ENCODE measurements at places on chromosomes 7 and 10. TPM values are rescaled to one million over a fixed set of nuclear protein-coding genes. Genes with fewer than 3 reads are reported as not detected.

- no peaks in the 10 kb centered on the region for H3K27me3 ChIP-seq
- H3K4me1 ChIP-seq: no peaks in the 10 kb centered on the region
- no peaks in the 10 kb centered on the region for H3K36me3 ChIP-seq
- H3K27ac ChIP-seq: no peak overlapping the region
- H3K4me3 ChIP-seq: no peak overlapping the region
Measured at GRCh38 chr10:26067680-26068079, 133.7 kb downstream of the MYO3A start.

- peaks cover 4% of the 10 kb centered on the region for H3K4me1 ChIP-seq
- H3K27me3 ChIP-seq: no peaks in the 10 kb centered on the region
- DNase-seq: no peak
- H3K36me3 ChIP-seq: peaks cover 1% of the 10 kb centered on the region
- peak overlapping the region; percentile 66 for H3K27ac ChIP-seq
Measured at GRCh38 chr10:99430116-99430450, 341 bp downstream of the GOT1 start.

DNA sequence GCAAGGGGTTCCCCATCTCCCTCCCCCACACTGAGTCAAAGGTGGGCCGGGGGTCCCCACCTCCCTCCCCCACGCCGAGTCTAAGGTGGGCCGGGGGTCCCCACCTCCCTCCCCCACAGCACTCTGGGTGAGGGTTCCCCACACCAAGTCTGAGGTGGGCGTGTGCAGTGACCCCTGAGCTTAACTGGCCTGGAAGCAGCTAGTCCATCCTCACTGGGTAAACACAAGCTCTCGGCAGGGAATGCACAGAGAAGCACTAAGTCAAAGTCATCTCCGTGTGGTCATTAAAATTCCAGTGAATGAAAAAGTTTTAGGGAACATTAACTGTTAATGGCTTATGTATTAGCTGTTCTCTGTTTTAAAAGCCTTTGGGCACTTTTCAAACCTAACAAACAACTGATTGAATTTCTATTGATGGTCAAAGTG, 43.7 kb upstream of the PRKAR1B start:
- H3K27ac ChIP-seq: no peak overlapping the region
- no peak for DNase-seq
- H3K27me3 ChIP-seq: no peaks in the 10 kb centered on the region

DNA sequence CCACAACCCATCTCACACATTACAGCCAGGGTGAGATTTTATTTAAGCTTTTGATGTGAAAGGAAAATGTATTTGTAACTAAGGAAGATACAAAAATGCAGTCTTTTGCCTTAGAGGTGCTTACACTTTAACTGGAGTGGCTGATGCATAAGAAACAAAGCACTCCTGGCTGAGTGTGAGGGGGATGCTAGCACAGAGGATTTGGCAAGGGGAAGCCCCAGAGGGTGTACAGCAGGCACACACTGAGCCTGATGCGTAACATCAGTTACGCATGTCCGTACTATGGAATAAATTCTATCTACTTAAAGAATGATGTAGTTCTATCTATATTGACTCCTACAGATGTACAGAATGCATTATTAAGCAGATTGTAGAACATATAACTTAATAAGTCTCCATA, 17.8 kb downstream of the GIMAP8 start:
- H3K36me3 ChIP-seq: no peaks in the 10 kb centered on the region
- H3K4me3 ChIP-seq: no peak overlapping the region
- H3K27me3 ChIP-seq: no peaks in the 10 kb centered on the region
- no peak for DNase-seq

GRCh38 chr10:75696536-75696935, 265.1 kb downstream of the LRMDA start:
- no peaks in the 10 kb centered on the region for H3K36me3 ChIP-seq
- H3K4me1 ChIP-seq: no peaks in the 10 kb centered on the region
- H3K27me3 ChIP-seq: no peaks in the 10 kb centered on the region

GRCh38 chr10:3782146-3782450, 2.9 kb downstream of the KLF6 start:
- peak overlapping the region; percentile 93 for H3K4me3 ChIP-seq
- no peaks in the 10 kb centered on the region for H3K27me3 ChIP-seq
- H3K4me1 ChIP-seq: peaks cover 13% of the 10 kb centered on the region
- peak overlapping the region; percentile 98 for H3K27ac ChIP-seq
- H3K36me3 ChIP-seq: peaks cover 36% of the 10 kb centered on the region

DNA sequence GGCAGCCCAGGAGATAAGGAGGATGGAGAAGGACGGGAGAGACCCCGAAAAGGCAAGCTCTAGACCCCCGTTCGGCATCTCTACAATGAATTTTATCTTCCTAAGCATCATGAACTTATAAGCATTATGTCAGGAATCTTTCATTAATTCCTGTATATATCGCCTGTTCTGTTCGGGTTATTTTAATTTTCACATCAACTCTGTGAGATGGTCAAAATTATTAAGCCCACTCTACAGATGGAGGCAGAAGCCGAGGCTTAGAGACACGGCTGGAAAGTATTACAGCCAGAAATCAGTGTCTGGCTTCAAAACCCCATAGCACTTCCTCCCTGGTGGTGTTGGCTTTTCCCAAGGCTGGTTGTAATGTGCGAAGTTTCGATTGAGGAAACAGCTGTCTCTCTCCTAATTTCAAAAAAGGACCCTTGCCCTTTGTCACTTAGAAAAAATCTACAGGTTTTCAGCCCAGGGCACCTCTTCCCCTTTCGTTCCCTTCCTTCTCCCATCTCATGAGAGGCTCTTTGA, 1.5 kb upstream of the GRM8 start:
- H3K4me3 ChIP-seq: no peak overlapping the region
- H3K4me1 ChIP-seq: peaks cover 10% of the 10 kb centered on the region
- no peak overlapping the region for H3K27ac ChIP-seq
- H3K36me3 ChIP-seq: no peaks in the 10 kb centered on the region

DNA sequence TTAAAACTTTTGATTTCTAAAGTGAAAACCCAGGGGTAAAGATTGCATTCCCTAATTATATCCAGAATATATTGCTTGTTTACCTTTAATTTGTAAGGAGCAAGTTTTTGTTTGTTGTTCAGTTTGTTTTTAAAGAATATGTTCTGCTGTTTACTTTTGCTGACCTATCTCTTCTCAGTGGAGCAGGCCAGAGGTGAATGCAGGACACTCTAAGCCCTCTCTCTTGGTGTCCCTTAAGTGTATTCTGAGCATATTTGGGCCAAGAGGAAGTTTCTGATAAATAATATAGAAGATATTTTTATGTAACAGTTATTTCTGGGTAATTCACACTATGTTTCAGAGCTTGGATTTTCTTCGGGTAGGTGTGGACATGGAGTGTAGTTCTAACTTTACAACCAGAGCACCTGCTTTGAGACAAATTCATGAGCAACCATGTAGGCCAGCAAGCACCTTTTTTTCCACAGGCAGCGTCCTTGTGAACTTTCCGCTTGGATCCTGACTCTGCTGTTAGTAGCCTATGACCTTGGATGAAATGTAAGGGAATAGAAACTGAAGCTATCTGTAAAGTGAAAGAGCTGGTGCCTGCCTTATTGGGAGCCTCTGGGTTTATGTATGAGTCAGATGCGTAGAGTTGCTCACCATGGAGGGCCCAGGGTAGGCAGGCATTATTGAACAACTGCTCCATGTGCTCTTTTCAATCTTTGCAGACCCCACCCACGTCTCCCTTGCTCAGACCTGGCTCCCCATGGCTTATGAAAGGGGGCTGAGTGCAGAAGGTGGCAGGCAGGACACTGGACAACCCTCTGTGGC, 16.1 kb downstream of the OGDH start:
- peaks cover 49% of the 10 kb centered on the region for H3K4me1 ChIP-seq
- H3K36me3 ChIP-seq: peaks cover 26% of the 10 kb centered on the region
- peak overlapping the region; percentile 90 for H3K27ac ChIP-seq
- H3K27me3 ChIP-seq: no peaks in the 10 kb centered on the region
- DNase-seq: no peak

GRCh38 chr10:98249134-98249533, 18.9 kb downstream of the LOXL4 start:
- H3K27ac ChIP-seq: no peak overlapping the region
- no peak overlapping the region for H3K4me3 ChIP-seq
- H3K4me1 ChIP-seq: no peaks in the 10 kb centered on the region
- H3K36me3 ChIP-seq: peaks cover 18% of the 10 kb centered on the region

DNA sequence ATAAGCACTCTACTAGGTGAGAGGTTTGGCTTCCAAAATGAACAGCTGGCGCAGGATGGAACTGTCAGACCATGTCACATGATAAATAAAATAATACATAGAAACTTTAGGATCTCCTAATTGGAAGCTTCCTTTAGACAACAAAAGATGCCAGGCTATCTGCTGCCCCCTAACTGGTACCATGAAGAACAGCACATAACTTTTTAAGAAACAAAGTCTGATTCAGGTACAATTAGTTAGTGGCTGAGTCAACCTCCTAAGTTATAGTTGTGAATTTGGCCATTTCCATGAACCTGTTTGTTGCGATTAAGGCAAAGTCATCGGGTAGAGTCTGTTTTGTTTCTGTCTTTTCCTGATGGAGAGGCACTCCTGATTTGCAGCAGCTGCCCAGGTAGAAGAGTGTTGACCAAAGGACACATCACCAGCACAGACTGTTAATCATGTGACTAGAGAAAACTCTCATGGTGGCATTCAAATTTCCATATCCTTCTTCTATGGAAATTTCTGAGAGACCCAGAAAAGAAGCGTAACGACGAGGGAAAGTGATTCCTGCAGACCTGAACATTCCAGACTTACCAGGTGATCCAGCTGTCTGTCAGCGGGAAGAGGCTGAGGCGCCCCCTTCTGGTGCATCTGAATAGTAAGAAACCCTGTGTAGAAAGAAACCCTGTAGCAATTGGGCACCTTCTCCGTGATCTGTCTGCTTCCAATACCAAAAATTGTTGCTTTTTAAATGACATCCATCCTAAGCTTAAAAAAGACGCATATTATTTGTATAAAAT, 8.6 kb upstream of the INHBA start:
- H3K4me3 ChIP-seq: no peak overlapping the region
- no peaks in the 10 kb centered on the region for H3K36me3 ChIP-seq
- no peaks in the 10 kb centered on the region for H3K4me1 ChIP-seq
- H3K27ac ChIP-seq: no peak overlapping the region
- DNase-seq: no peak

DNA sequence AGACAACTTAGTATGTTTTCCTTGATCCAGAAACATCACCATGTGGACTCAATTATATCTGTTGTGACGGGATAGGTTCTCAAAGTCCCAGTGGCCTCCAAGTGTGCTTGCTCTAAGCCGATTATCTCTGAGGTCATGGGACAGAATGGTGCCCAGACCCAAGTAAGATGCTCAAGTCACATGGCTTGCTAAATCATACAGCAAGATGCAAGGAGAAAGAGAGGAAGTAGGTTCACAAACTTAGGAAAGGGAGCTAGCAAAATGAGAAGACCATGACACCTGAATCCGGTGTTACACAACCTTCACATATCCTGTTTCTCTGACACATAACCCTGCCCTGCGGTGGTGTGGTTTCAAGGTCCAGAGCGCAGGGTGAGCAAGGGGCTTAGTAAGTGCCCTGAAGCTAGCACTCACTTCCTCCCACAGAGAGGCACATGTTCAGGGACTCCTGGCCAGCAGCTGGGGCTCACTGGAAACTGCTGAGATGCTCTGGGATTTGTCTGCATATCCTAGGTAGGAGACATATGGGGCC, 590.9 kb upstream of the ANKRD30A start:
- DNase-seq: no peak
- no peaks in the 10 kb centered on the region for H3K27me3 ChIP-seq
- H3K27ac ChIP-seq: no peak overlapping the region
- H3K36me3 ChIP-seq: no peaks in the 10 kb centered on the region
- no peaks in the 10 kb centered on the region for H3K4me1 ChIP-seq
- H3K4me3 ChIP-seq: no peak overlapping the region

DNA sequence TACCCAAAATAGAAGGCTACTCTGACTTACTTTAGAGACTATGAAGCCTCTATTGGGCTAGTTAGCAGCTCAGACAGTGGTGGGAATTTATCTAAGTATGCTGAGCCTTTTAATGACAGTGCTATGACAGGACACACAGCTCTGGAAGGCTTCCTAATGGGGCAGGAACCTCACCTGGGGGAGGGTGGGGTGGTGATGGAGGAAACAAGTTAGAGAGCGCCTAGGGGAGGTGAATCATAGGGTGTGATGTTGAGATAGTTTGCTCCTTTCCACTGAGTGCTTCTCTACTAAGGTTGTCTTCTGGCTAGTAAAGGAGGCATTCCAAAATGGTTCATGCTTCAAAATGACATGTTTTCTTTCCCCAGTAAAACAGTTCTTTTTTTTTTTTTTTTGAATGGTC, 42.1 kb downstream of the PPP1R9A start:
- no peak for DNase-seq
- H3K36me3 ChIP-seq: no peaks in the 10 kb centered on the region
- H3K27ac ChIP-seq: no peak overlapping the region
- H3K4me1 ChIP-seq: no peaks in the 10 kb centered on the region
- no peak overlapping the region for H3K4me3 ChIP-seq

The GDI2 gene
- total RNA-seq: 261 TPM

The SP8 gene
- total RNA-seq: not detected

The MRPS16 gene
- total RNA-seq: 160 TPM

The ASB15 gene
- not detected for total RNA-seq

The VAX1 gene
- not detected for total RNA-seq

All from GM12878 (cell line).